ENCODE measurements at places on chromosomes 11 and 22. TPM values are rescaled to one million over a fixed set of nuclear protein-coding genes. Genes with fewer than 3 reads are reported as not detected.
A peak's percentile ranks its signal among the peaks of the same experiment; 100 is the strongest.

C22orf31 gene
- total RNA-seq: not detected

C1QTNF5 gene
- total RNA-seq: not detected

APOA4 gene
- total RNA-seq: not detected

GRCh38 chr11:65719871-65720210 lies 757 bp downstream of the RNASEH2C start:
- H3K4me3 ChIP-seq: peak overlapping the region; percentile 96
- peaks cover 3% of the 10 kb centered on the region for H3K27me3 ChIP-seq
- peaks cover 50% of the 10 kb centered on the region for H3K36me3 ChIP-seq
- DNase-seq: no peak
- H3K27ac ChIP-seq: peak overlapping the region; percentile 90

- H3K4me1 ChIP-seq: peaks cover 13% of the 10 kb centered on the region
- DNase-seq: no peak
- H3K4me3 ChIP-seq: peak overlapping the region; percentile 53
- no peaks in the 10 kb centered on the region for H3K36me3 ChIP-seq
Measured at GRCh38 chr11:117877120-117877784, 794 bp upstream of the FXYD6 start.
